Tibial nerve (tissue), 4 donors: ENCODE measurements at places on chromosomes 3 and 15. TPM values are rescaled to one million over a fixed set of nuclear protein-coding genes. Genes with fewer than 3 reads are reported as not detected.

- peaks cover 11% of the 10 kb centered on the region for H3K4me1 ChIP-seq
- no peaks in the 10 kb centered on the region for H3K27me3 ChIP-seq
- H3K27ac ChIP-seq, result no peak overlapping the region
- no peaks in the 10 kb centered on the region for H3K36me3 ChIP-seq
- no peak overlapping the region for H3K4me3 ChIP-seq
Observed at GRCh38 chr15:50028326-50028725, 90.7 kb downstream of the ATP8B4 start.

- H3K4me3 ChIP-seq, result no peak overlapping the region
- peaks cover 10% of the 10 kb centered on the region for H3K36me3 ChIP-seq
- H3K27me3 ChIP-seq, result no peaks in the 10 kb centered on the region
- no peak overlapping the region for H3K27ac ChIP-seq
- H3K4me1 ChIP-seq, result peaks cover 2% of the 10 kb centered on the region
- DNase-seq, result no peak
Observed at GRCh38 chr3:58129041-58129770, 81.6 kb downstream of the DNASE1L3 start.

- H3K36me3 ChIP-seq, result no peaks in the 10 kb centered on the region
- no peak for DNase-seq
- H3K4me1 ChIP-seq, result no peaks in the 10 kb centered on the region
- no peak overlapping the region for H3K27ac ChIP-seq
Observed at GRCh38 chr15:29283381-29283780, 13.8 kb upstream of the NSMCE3 start.

- DNase-seq, result no peak
- no peaks in the 10 kb centered on the region for H3K36me3 ChIP-seq
- no peaks in the 10 kb centered on the region for H3K27me3 ChIP-seq
- H3K4me1 ChIP-seq, result peaks cover 14% of the 10 kb centered on the region
- no peak overlapping the region for H3K27ac ChIP-seq
Observed at GRCh38 chr15:69792823-69793222, 304.9 kb downstream of the TLE3 start.

- peaks cover 14% of the 10 kb centered on the region for H3K4me1 ChIP-seq
- peak; percentile 81 for DNase-seq
- H3K36me3 ChIP-seq, result no peaks in the 10 kb centered on the region
- peak overlapping the region; percentile 28 for H3K27ac ChIP-seq
Observed at GRCh38 chr3:187101184-187102072, 37.9 kb downstream of the RPL39L start.

The RTP4 gene
- 3.7 TPM for total RNA-seq

GRCh38 chr3:175404027-175404426 lies 544.9 kb downstream of the NAALADL2 start:
- H3K27ac ChIP-seq, result no peak overlapping the region
- H3K27me3 ChIP-seq, result no peaks in the 10 kb centered on the region
- H3K4me3 ChIP-seq, result no peak overlapping the region
- no peak for DNase-seq
- no peaks in the 10 kb centered on the region for H3K36me3 ChIP-seq
- no peaks in the 10 kb centered on the region for H3K4me1 ChIP-seq

DNA sequence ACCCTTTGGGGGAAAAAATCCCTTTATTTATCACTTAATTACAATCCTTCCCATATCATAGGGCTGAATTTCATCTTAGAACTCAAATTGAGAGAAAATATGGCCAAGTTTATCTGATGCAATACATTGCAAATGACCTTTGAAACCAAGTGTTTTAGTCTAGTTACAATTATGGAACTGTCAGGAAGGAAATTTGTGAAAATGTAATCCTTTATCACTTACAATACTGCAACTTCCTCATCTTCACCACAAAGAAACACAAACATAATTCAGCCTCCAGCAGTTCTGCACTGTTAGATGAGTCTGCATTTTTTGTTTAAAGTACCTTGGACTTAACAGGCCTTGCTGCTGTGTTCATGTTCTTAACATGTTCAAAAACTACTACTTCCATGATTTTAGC lies 4.6 kb downstream of the CCPG1 start:
- H3K4me1 ChIP-seq, result no peaks in the 10 kb centered on the region
- no peak overlapping the region for H3K27ac ChIP-seq
- H3K36me3 ChIP-seq, result no peaks in the 10 kb centered on the region
- no peaks in the 10 kb centered on the region for H3K27me3 ChIP-seq
- no peak for DNase-seq

The TMEM42 gene
- 20.7 TPM for total RNA-seq

DNA sequence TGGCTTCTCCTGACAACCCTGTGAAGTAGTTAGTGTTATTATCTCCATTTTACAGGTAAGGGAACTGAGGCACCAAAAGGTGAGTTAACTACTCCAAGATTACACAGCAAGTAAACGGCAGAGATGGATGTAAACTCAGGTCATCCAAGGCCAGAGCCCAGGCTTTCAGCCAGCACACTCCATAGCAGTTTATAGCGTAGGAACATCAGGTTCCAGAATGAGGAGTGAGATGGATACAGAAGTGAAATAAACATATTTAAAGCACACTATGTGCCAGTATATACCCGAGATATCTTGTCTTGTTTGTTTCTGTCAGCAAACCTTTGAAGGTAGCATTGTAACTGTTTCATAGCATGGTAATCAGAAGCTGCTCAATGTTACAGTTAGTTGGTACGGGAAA lies 279.0 kb downstream of the OXSM start:
- no peak overlapping the region for H3K4me3 ChIP-seq
- no peaks in the 10 kb centered on the region for H3K27me3 ChIP-seq
- no peak for DNase-seq
- peaks cover 8% of the 10 kb centered on the region for H3K4me1 ChIP-seq

The PLSCR2 gene
- total RNA-seq, result not detected

GRCh38 chr3:22565393-22565792 lies 637.7 kb upstream of the UBE2E2 start:
- no peaks in the 10 kb centered on the region for H3K27me3 ChIP-seq
- no peak overlapping the region for H3K4me3 ChIP-seq
- no peaks in the 10 kb centered on the region for H3K4me1 ChIP-seq
- DNase-seq, result no peak
- no peaks in the 10 kb centered on the region for H3K36me3 ChIP-seq

The RAB6B gene
- total RNA-seq, result 3.6 TPM

The POLQ gene
- under 0.01 TPM for total RNA-seq

- DNase-seq, result no peak
- H3K4me1 ChIP-seq, result no peaks in the 10 kb centered on the region
- H3K27me3 ChIP-seq, result no peaks in the 10 kb centered on the region
- no peaks in the 10 kb centered on the region for H3K36me3 ChIP-seq
Observed at GRCh38 chr15:86197770-86198169, 118.1 kb downstream of the AGBL1 start.

DNA sequence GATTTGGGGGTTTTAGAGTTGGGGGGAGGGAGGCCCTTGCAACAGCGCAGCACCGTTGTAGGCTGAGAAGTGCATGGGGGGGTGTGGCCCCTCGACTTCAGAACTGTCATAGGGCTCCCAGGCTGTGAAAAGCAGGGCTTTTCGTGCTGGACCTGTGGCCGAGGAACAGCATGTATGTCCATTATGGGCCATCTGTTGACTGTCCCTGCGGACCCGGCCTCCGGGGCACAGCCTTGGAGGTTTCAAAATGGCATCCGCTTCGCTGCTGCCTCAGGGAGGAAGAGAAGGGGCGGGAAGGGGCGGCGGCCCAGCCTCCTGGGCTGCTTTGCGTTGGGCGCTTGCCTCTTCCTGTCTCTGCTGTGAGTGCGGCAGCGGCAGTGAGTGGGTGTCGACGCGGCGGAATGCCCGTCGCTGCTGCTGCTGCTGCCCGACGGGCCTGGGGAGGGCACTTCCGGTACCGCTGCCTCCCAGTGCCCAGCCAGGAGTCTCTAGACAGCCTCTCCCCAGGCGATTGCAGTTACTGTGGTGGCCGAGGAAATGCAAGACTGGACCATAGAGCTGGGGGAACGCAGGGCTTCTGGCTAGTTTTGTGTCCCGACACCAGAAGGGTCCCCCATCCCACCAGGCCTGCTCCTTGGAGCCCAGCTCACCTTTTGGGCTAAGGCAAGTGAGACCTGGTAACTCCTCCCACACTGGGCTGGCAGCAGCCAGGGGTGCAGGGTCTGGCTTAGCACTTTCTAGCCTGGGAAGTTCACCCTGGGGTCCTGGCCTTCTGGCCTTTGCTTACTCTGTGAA lies 1.9 kb downstream of the GNAI2 start:
- peak; percentile 66 for DNase-seq
- H3K4me1 ChIP-seq, result peaks cover 60% of the 10 kb centered on the region
- no peaks in the 10 kb centered on the region for H3K27me3 ChIP-seq
- peak overlapping the region; percentile 91 for H3K27ac ChIP-seq
- no peaks in the 10 kb centered on the region for H3K36me3 ChIP-seq

DNA sequence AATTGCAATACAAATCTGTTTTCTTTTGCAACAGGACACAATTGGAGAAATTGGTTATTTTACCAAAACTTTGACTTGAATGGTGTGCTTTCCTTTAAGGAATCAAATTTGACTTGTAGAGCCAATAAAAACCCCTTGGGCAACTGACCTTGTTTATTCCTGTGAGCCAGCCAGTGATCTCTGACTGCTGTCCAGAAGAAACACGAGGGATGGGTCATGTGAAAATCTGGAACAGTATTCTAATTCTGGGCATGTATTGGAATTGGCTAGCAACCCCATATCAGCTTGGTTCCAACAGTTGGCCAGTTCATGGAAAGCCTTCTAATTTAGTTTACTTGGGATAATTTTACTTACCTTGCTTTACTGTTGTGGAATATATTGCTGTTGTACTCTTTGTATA lies 19.1 kb upstream of the HHATL start:
- DNase-seq, result no peak
- no peaks in the 10 kb centered on the region for H3K27me3 ChIP-seq
- no peak overlapping the region for H3K27ac ChIP-seq
- H3K4me1 ChIP-seq, result no peaks in the 10 kb centered on the region

DNA sequence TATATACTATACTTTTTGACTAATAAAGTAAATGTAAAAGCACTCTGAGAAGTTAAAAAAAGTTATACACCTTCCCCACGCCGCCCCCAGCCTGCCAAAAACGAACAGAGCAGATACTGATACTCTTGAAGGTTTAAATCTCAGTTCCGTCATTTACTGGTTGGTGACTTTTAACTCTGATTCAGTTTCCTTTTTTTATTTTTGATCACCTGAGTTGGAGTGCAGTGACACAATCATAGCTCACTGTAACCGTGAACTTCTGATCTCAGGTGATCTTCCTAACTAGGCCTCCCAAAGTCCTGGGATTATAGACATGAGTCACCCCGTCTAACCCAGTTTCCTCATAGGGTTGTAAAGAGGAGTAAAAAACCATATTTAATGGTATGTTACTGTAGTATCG lies 3.3 kb upstream of the TIPIN start:
- H3K4me3 ChIP-seq, result no peak overlapping the region
- no peaks in the 10 kb centered on the region for H3K4me1 ChIP-seq
- H3K27ac ChIP-seq, result no peak overlapping the region

- no peaks in the 10 kb centered on the region for H3K4me1 ChIP-seq
- DNase-seq, result no peak
- no peak overlapping the region for H3K4me3 ChIP-seq
- H3K36me3 ChIP-seq, result no peaks in the 10 kb centered on the region
- H3K27me3 ChIP-seq, result no peaks in the 10 kb centered on the region
Observed at GRCh38 chr15:89954541-89954940, 41.8 kb upstream of the ARPIN start.

The PRRT3 gene
- total RNA-seq, result 2.7 TPM

- H3K27me3 ChIP-seq, result no peaks in the 10 kb centered on the region
- H3K27ac ChIP-seq, result no peak overlapping the region
- no peaks in the 10 kb centered on the region for H3K36me3 ChIP-seq
- peaks cover 10% of the 10 kb centered on the region for H3K4me1 ChIP-seq
- no peak overlapping the region for H3K4me3 ChIP-seq
Observed at GRCh38 chr3:67000009-67000408, 1.9 kb downstream of the KBTBD8 start.

The ZFAND6 gene
- total RNA-seq, result 68.6 TPM

GRCh38 chr3:143207338-143207961 lies 87.9 kb downstream of the CHST2 start:
- H3K4me3 ChIP-seq, result no peak overlapping the region
- H3K27ac ChIP-seq, result no peak overlapping the region
- no peaks in the 10 kb centered on the region for H3K36me3 ChIP-seq
- H3K27me3 ChIP-seq, result no peaks in the 10 kb centered on the region
- H3K4me1 ChIP-seq, result no peaks in the 10 kb centered on the region

- no peaks in the 10 kb centered on the region for H3K27me3 ChIP-seq
- H3K4me1 ChIP-seq, result no peaks in the 10 kb centered on the region
- no peaks in the 10 kb centered on the region for H3K36me3 ChIP-seq
- H3K27ac ChIP-seq, result no peak within 1 kb of the TSS
- no peak for DNase-seq
- no peak within 1 kb of the TSS for H3K4me3 ChIP-seq
Observed at GRCh38 chr3:195811756-195812155, at the start of gene MUC4. Gene MUC4 (minus strand): TSS chr3:195811929. CDS start chr3:195811817, 112 bp downstream.

GRCh38 chr3:157514371-157514895 lies 11.2 kb upstream of the VEPH1 start:
- H3K36me3 ChIP-seq, result no peaks in the 10 kb centered on the region
- H3K27me3 ChIP-seq, result no peaks in the 10 kb centered on the region
- H3K27ac ChIP-seq, result no peak overlapping the region
- no peak overlapping the region for H3K4me3 ChIP-seq
- no peaks in the 10 kb centered on the region for H3K4me1 ChIP-seq

The A4GNT gene
- not detected for total RNA-seq

DNA sequence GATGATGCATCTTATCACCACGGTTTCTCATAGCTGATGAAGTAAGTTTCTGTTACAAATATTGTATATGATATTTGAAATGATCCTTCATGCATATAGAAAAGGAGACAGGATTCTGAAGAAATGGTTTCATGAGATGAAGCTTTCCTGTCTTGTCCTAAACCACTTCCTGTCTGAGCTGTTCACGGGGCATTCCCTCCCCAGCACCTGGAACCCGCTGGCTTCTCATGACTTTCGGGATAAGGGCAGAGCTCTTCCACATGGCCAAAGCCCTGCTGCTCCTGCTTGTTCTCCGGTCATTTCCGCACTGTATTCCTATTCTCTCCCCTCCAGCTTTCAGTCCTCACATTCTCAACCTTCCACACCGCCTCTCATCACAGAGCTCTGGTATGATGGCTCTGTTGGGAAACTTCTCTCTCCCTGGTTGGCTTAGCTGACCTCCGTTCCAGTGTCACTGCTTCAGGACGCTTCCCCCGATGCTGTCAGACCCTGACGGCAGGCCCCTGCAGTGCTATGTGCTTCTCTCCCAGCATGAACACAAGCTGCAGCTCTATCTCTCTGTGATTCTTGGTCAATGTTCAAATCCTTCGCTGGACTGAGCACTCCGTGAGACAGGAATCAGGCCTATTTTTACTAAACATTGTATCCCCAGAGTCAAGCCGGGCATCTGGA lies 86.9 kb upstream of the HERC1 start:
- no peak for DNase-seq
- no peak overlapping the region for H3K4me3 ChIP-seq
- no peak overlapping the region for H3K27ac ChIP-seq
- H3K36me3 ChIP-seq, result no peaks in the 10 kb centered on the region
- no peaks in the 10 kb centered on the region for H3K4me1 ChIP-seq
